Activated CD4-positive, alpha-beta memory T cell treated with anti-CD3 and anti-CD28 coated beads, Interleukin-2, amount 10 ng/mL, durations not matched to agents 7 days and 5 days (primary cell): ENCODE measurements at places on chromosomes 5 and 9. TPM values are rescaled to one million over a fixed set of nuclear protein-coding genes. Genes with fewer than 3 reads are reported as not detected.
A peak's percentile ranks its signal among the peaks of the same experiment; 100 is the strongest.

The APBA1 gene
- total RNA-seq = 7.8 TPM

The GNA14 gene
- total RNA-seq = not detected

The CCDC187 gene
- not detected for total RNA-seq

The C5orf58 gene
- total RNA-seq = not detected

The PPP2R2B gene
- total RNA-seq = 2.7 TPM

The HSPB3 gene
- total RNA-seq = not detected

GRCh38 chr9:110156902-110157301 is 51.1 kb downstream of the C9orf152 start:
- H3K27me3 ChIP-seq = no peaks in the 10 kb centered on the region
- peaks cover 82% of the 10 kb centered on the region for H3K36me3 ChIP-seq
- DNase-seq = peak; percentile 67
- peak overlapping the region; percentile 54 for H3K4me3 ChIP-seq

DNA sequence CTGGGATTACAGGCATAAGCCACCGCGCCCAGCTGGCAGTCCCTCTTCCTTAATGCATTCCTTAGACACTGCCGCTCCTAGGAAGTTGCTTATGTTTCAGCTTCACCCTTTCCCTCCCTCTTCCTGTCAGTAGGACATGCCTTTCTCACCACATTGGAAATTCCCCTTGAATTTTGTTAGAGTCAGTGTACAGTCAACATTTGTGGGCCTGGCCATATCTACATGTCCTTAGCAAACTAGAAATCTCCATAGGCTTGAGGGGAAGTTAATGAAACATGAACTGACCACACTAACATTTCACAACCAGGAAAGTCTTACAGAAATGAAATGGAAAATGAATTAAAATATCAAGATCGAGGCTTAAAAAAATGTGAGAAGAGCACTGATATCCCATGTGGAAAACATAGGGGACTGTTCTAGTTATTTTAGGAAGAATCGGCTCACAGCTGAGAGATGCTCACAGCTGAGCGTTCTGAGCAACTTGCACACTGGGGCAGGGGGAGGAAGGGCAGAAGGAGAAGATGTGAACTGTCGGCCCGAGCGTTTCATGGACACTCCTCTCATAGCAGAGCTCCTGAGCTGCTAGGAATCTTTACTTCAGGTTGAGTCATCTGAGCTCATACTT is 21.1 kb upstream of the LVRN start:
- H3K27me3 ChIP-seq = peaks cover 3% of the 10 kb centered on the region
- H3K36me3 ChIP-seq = no peaks in the 10 kb centered on the region
- no peak overlapping the region for H3K4me3 ChIP-seq
- no peak overlapping the region for H3K27ac ChIP-seq
- DNase-seq = no peak

DNA sequence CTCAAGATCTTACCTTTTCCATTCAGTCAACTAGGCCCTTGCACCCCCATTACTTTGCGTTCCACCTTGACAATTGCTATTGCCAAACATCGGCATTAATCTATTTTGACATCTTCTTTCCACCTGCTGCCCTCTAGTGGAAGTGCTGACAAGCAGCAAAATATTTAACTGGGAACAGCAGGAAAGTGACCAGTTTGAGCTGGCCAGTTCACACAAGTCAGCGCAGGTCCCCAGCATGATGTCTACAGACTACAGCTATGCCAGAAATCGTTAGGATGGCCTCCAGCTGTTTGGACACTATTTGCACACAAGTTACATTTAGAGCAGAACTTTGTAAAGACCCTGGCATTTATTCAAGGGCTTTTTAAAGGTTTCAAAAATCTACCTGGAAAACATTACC is 160.1 kb downstream of the GHR start:
- no peak overlapping the region for H3K4me3 ChIP-seq
- no peaks in the 10 kb centered on the region for H3K36me3 ChIP-seq
- H3K27ac ChIP-seq = no peak overlapping the region
- H3K27me3 ChIP-seq = peaks cover 16% of the 10 kb centered on the region
- no peaks in the 10 kb centered on the region for H3K4me1 ChIP-seq

DNA sequence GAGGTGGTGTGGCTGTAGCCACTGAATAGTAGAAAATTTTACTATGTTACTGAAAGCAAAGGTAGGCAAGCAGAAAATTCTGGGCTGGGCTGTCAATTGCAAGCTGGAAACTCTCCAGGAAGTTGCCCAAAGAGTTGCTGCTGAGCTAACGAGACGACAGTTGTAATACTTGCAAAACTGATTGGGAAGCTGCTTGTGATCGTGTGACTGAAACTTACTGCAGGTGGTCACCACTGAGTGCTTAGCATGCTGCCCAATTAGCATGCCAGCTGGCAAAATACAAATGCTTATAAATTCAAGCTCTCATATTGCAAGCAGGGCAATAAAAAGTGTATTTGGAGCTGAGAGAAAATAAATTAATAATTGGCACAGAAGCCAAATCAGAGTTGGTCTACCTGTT is 758.5 kb upstream of the EDIL3 start:
- H3K4me3 ChIP-seq = no peak overlapping the region
- no peaks in the 10 kb centered on the region for H3K36me3 ChIP-seq
- H3K27ac ChIP-seq = no peak overlapping the region
- no peak for DNase-seq
- no peaks in the 10 kb centered on the region for H3K27me3 ChIP-seq

- no peaks in the 10 kb centered on the region for H3K27me3 ChIP-seq
- no peaks in the 10 kb centered on the region for H3K36me3 ChIP-seq
- H3K4me3 ChIP-seq = no peak overlapping the region
- no peaks in the 10 kb centered on the region for H3K4me1 ChIP-seq
These were observed 262.5 kb upstream of the C9orf72 start for GRCh38 chr9:27835746-27836145.

GRCh38 chr5:14730881-14731280 is 66.4 kb downstream of the OTULIN start:
- H3K4me1 ChIP-seq = peaks cover 5% of the 10 kb centered on the region
- no peak overlapping the region for H3K4me3 ChIP-seq
- peaks cover 6% of the 10 kb centered on the region for H3K36me3 ChIP-seq
- H3K27ac ChIP-seq = no peak overlapping the region
- no peak for DNase-seq

GRCh38 chr5:151721087-151721646 is 34.5 kb upstream of the SPARC start:
- peak overlapping the region; percentile 14 for H3K27ac ChIP-seq
- H3K36me3 ChIP-seq = no peaks in the 10 kb centered on the region
- H3K4me1 ChIP-seq = peaks cover 12% of the 10 kb centered on the region
- DNase-seq = no peak

DNA sequence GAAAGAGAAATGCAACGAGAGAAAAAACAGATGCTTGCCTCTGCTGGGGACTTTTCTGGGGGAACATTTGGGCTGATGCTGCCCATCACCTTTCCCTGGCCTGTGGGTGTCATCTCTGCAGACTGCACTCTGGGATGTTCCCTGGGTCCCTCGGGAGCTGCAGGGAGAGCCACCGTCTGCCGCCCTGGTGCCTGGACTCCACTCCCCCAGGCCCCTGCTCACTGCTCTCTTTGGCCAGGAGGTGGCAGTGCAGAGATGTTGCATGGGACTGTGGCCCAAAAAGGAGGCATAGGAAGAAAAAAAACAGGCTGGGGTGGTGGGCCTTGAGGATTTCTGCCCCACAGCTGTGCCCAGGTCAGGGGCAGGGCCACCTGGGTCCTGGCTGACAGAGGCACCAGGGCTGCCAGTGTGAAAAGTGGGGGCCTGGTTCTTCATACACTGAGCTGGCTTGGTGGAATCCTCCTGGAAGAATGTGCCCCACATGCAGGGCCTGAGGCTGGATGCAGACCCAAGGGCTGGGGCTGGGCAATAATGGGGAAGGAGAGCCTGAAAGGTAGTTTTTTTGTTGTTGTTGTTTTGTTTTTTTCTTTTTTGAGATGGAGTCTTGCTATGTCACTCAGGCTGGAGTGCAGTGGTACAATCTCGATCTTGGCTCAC is 353.6 kb downstream of the SLIT3 start:
- H3K4me1 ChIP-seq = peaks cover 3% of the 10 kb centered on the region
- H3K27ac ChIP-seq = no peak overlapping the region
- no peaks in the 10 kb centered on the region for H3K36me3 ChIP-seq
- no peak overlapping the region for H3K4me3 ChIP-seq
- DNase-seq = peak; percentile 23
- H3K27me3 ChIP-seq = no peaks in the 10 kb centered on the region

DNA sequence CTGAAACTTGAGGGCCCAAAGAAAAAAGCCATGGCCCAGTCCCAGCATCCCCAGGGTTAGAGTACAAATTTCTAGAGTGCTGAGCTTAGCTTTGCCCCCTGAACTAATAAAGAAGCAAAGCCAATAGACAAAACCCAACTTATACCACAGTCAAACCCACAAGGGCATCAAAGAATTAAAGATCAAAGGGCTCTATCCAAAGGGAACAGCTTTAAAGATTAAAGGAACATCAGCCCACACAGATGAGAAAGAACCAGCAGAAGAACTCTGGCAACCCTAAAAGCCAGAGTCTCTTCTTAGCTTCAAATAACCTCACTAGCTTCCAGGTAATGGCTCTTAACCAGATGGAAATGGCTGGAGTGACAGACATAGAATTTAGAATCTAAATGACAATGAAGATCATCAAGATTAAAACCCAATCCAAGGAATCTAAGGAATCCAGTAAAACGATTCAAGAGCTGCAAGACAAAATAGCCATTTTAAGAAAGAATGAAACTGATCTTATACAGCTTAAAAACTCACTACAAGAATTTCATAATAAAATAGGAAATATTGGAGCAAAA is 93.9 kb downstream of the YIPF5 start:
- peaks cover 13% of the 10 kb centered on the region for H3K27me3 ChIP-seq
- H3K36me3 ChIP-seq = no peaks in the 10 kb centered on the region
- no peak overlapping the region for H3K4me3 ChIP-seq
- no peak for DNase-seq
- H3K4me1 ChIP-seq = no peaks in the 10 kb centered on the region

GRCh38 chr9:123324767-123325183 is 31.2 kb upstream of the CRB2 start:
- no peak for DNase-seq
- no peak overlapping the region for H3K27ac ChIP-seq
- no peaks in the 10 kb centered on the region for H3K36me3 ChIP-seq
- H3K4me3 ChIP-seq = no peak overlapping the region
- H3K27me3 ChIP-seq = no peaks in the 10 kb centered on the region

DNA sequence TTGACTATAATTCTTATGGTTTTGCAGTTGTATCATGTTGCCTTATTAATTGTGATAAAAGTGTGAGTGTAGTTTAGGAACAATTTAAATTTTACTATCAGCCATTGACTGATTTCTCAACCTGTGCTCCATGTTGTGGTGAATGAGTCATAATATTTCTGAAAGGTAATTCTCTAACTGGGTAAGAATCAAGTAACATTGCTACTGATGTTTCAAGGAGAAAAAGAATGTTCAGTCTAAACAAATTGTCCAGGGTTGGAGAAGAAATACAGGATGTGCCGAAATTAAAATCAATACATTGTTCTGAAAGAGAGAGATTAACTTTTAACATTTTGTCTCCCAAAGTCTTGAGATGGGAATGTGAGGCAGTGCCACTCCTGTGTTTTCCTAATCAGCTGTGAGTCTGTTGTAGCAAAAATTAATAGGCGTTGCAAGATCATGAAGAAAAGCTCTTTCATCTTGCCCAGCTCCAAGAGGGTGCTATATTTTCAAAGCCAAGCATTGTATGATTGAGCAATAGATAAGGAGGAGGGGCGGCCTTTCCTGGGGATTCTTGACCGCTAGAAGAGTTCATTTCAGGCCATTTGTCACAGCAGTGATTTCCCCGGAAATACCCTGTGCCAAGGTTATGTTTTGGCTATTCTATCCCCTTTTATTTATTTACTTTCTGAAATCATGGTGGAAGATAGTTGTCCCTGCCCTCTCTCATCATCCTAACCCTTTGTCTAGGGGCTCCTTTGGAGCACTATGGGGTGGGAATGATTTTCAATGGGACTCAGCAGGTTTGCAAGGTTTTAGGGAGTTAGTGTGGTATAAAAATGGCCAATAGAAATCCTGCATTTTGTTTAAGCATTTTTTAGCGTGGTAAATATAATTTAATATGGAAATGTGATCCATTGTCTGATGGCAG is 151.6 kb downstream of the FOCAD start:
- H3K4me3 ChIP-seq = no peak overlapping the region
- peaks cover 6% of the 10 kb centered on the region for H3K36me3 ChIP-seq
- H3K27ac ChIP-seq = no peak overlapping the region
- peaks cover 4% of the 10 kb centered on the region for H3K4me1 ChIP-seq
- DNase-seq = no peak

DNA sequence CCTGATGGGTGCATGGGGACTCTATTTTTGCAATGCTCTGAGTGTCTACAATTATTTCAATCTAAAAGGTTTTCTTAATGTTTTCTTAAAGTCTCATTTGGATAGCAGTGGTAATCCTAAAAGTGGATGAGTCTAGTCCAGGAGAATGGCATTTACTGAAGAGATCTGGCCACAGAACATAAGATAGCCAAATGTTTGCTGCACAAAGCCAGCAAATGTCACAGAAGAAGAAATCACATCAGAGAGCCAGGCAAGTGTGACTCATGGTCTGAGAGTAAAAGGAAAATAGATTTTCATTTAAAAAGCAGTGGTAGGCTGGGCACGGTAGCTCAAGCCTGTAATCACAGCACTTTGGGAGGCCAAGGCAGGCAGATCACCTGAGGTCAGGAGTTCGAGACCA is 352.7 kb upstream of the GRAMD2B start:
- no peak for DNase-seq
- H3K27me3 ChIP-seq = no peaks in the 10 kb centered on the region
- H3K27ac ChIP-seq = no peak overlapping the region

DNA sequence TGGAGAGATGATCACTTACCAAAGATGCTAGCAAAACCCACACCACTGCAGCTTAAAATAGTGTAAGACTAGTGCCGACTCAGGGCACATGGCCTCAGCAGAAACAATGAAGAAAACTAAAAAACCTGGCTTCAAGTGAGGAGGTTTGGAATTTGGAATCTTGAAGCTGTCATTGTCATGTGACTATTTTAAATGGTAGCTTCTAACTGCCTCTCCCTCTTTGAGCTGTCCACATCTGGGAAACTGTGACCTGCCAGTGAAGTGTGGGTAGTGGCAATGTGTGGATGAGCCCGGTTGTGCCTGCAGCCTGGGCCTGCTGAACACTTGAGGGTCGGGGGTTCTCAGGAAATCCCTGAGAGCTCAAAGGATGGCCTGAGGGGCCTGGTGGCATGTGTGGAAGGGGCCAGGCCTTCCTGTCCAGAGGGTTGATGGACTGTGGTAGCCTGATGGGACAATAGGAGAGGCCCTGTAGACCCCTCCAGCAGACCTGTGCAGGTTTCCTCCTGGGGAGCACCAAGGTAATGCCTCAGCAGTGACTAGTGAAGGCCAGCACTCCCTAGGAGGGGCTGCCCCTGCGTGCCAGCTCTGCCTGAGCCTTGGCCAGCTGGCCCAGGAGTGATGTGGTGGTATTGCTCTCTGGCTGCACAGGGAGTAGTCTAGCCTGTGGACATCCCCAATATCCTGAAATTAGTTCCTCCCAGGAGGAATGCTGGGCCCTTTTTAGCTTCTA is 13.6 kb downstream of the USP20 start:
- no peak overlapping the region for H3K4me3 ChIP-seq
- no peak overlapping the region for H3K27ac ChIP-seq
- no peak for DNase-seq
- peaks cover 19% of the 10 kb centered on the region for H3K4me1 ChIP-seq
- H3K27me3 ChIP-seq = no peaks in the 10 kb centered on the region
- H3K36me3 ChIP-seq = peaks cover 31% of the 10 kb centered on the region
